ENCODE measurements at places on chromosomes 1 and 21.

- DNase-seq, result no peak
These were observed 2.1 kb upstream of the KLHDC9 start for GRCh38 chr1:161096015-161096414.

DNA sequence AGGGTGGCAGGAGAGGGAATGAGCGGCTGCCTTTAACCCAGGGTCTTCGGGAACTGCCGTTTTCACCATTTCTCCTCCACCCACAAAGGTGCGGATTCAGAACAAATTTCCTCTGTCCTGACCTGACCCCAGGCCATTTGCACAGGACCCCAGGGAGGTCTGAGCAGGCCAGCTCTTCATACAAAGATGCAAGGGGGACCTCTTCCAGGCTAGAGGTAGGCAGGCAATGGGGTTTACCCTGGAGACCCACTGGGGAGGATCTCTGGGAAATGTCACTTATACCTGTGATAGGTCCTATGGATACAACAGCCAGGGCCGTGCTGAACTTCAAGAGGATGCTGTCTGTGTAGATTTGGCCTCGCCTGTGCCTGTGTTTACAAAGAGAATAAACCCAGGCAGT, 89.7 kb upstream of the VAMP3 start:
- DNase-seq, result no peak

GRCh38 chr1:107795994-107796393, 169.0 kb downstream of the VAV3 start:
- DNase-seq, result no peak

DNA sequence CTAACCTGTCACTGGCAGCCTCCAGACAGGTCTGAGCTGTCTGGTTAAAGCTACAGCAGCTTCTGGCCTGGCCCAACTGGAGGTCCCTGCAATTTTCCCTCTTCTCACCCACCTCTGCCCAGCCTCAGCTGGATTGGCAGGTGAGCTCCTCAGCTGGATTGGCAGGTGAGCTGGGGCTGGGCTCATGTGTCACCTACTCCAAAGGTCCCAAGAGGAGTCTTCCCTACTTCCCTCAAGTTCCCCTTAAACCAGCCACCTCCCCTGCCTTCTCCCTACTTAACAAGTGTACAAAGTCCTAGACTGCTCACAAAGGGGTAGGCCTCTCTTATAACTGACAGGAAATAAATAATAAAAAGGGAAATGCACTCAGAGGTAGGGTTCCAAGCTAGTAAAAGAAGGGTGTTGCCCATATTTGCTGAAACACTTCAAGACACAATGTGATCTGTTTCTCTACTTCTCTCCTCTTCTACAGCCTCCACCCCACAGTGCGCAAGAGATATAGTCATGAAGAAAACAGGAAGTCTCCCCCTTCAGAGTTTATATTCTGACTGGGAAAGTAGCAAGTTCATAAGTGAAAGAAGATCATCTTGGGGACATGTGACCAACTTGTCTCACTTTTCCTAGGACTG, at the start of gene GPA33:
Gene GPA33 (minus strand): TSS at position 64 of the 629 bp plus-strand sequence. CDS start 90 bp downstream, outside the sequence.
- DNase-seq, result no peak
